ENCODE measurements at places on chromosomes 13 and 19.

GRCh38 chr13:109821103-109821502 lies 34.7 kb upstream of the IRS2 start:
- no peak for DNase-seq

DNA sequence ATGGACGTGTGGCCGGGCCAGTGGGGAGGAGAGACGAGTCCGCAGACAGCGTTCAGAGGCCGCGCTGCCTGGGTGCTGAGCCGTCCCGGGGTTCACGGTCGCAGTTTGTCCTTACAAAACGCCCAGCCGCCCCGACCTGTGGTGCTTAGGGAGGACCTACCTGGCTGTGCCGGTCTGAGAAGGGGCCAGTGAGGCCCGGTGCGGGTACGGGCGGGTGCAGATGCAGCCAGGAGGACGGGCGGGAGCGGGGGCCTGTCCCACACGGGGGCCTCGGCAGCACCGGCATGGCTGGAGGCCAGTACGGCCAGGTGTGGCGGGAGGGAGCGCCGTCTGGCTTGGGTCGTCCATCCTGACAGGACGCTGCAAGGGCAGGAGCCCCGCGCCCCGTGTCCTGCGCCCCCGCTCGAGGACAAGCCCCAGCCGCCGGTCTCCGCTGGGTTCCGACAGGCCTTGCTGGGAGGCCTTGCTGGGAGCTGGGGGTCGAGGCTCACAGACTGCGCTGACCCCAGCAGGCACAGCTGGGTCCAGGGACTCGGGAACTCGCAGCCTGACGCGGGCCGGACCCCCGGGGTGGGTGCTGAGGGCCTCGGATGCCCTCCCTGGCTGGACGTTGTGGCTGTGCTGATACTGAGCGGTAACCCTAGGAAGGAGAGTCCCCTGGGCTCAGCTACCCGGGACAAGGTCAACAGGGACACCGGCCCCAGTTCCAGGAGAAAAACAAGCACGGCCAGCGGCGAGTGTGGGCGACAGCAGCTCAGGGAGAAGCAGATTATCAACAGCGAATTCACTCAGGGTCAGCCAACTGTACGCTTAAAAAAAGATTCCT lies 5.3 kb upstream of the PROZ start:
- no peak for DNase-seq

DNA sequence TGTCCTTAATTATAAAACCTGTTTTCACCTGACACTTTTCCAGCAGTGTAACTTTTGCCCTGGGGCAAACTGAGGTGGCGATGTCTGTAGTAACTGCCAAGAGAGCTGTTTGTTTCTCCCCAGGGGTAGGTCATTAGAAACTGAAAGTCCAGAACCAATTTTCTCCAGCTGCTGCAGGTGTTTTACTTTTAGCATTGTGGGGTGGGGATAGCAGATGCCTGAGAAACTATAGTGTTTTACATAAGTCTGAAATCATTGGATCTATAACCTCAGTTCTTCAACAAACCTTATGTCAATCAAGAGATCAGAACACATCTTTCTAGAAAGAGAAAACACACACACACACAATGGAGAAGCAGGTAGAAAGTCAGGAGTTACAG lies 92.7 kb downstream of the LHFPL6 start:
- no peak for DNase-seq

- no peak for DNase-seq
Measured at GRCh38 chr13:112752711-112753541, 63.1 kb downstream of the ATP11A start.

GRCh38 chr13:33381906-33382305 lies 96.4 kb upstream of the STARD13 start:
- no peak for DNase-seq

- DNase-seq = no peak
Measured at GRCh38 chr19:18202778-18203407, 949 bp downstream of the RAB3A start.
